RWPE1 (cell line): ENCODE measurements at places on chromosomes 11 and 22.
A peak's percentile ranks its signal among the peaks of the same experiment; 100 is the strongest.

DNA sequence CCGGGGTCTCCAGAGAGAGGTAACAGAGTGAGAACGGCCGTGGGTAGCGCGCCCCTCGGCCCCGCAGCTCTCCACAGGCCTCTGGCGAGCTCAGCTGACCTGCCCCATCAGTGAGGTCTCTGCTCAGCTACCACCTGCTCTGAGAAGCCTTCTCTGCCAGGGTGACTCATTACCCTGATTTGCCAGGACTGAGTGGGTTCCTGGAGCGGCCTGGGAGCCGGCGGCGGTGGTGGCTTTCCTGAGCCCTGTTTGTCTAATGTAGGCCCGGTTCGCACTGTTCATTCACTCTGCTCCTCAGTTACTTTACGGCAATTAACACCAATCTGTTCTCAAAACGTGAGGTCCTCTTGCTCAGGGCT is 351.0 kb upstream of the B3GAT1 start:
- DNase-seq = no peak

- no peak for DNase-seq
Measured at GRCh38 chr11:69625476-69625875, 15.5 kb upstream of the CCND1 start.

DNA sequence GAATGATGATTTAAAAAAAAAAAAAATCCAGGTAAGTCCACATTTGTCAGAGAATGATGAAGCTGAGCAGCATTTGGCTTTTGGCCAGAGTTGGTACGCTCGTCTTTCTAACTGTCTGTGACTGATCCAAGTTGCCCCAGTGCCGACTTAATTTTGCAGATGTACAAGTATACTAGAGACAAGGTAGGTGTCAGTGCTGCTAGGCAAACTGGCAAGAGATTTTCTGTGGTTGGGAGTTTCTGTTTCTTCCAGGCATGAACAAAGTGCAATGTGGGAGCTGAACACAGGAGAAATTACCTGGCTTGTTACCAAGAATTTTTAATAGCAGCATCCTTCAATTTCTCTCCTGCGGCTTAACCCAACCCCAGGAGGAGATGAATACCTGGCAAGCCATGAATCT is 307.7 kb downstream of the BUD13 start:
- DNase-seq = no peak

DNA sequence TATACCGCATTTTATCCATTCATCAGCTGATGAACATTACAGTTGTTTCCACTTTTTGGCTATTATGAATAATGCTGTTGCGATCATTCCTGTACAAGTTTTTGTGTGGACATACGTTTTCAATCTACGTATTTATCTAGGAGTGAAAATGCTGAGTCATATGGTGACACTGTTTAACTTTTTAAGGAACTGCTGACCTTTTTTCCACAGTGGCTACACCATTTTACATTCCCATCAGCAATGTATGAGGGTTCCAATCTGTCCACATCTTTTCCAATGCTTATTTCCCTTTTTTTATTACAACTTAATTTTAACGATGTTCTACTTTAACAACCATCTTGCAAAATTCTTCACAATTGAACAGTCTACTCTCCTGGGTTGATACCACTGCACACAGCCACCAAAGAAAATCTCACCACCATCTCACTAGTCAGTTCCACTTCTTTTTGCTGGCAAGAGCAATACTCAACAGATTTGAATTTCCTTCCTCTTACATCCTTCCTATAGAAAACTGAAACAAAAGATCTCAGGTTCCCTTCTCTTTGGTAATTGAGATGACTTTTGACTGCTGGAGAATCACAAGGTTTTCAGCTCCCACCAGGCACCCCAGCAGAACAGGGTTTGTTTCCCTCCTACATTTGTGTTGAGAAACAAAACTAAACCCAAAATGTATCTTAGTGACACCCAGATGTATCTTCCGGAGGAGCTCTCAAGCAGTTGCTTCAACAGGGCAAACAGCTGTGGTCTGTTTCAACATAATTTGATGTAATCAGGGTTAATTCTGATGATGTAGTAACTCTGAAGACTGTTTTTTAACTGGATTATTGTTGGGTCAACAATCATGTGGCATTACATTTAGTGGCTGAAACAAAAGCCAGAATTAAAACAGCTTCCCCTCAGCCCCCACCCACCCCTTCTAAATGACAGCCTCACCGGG is 7.0 kb upstream of the GAB2 start:
- DNase-seq = no peak

GRCh38 chr11:17750013-17750800 is 15.6 kb downstream of the KCNC1 start:
- no peak for DNase-seq

DNA sequence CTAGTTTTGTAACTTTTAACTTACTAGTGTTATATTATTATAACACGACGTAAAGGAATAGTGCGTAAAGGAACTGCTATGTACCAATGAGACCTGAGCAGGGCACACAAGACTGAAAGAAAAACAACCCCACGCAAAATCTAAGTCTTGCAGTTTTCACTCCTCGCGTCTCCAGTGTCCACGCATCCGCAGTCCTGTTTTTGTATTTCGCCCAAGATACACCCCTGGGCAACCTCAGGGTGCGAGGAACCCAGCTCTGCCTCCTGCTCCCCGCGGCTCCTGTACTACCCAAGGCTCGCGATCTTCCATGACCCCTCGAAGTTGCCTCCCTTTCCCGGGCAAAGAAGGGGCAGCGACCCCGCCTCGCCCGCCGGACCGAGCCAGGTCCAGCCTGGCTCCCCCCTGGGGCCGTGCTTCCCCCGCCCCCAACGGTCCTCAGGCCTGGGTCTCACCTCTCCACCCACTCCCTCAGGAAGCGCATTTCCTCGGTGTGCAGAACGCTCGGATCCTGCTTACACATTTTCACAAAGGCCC is 393 bp downstream of the ST13 start:
- peak; percentile 5 for DNase-seq

DNA sequence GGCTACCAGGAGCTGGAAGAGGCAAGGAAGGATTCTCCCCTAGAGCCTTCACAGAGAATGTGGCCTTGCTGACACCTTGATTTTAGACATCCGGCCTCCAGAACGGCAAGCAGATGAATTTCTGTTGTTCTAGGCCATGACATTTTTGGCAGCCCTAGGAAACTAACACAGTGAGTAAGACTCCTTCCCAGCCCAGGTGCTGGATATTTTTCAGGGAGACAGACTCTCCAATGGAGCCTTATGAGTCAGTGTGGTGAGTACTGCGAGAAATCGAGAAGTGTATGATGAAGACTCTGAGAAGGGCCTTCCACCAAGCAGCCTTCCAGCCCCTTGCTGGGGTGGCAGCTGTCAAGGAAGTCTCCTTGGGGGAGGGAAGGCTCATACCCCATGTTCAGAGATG is 114.4 kb downstream of the OSBP2 start:
- no peak for DNase-seq

GRCh38 chr11:130003717-130004001 is 1.0 kb upstream of the PRDM10 start:
- no peak for DNase-seq

DNA sequence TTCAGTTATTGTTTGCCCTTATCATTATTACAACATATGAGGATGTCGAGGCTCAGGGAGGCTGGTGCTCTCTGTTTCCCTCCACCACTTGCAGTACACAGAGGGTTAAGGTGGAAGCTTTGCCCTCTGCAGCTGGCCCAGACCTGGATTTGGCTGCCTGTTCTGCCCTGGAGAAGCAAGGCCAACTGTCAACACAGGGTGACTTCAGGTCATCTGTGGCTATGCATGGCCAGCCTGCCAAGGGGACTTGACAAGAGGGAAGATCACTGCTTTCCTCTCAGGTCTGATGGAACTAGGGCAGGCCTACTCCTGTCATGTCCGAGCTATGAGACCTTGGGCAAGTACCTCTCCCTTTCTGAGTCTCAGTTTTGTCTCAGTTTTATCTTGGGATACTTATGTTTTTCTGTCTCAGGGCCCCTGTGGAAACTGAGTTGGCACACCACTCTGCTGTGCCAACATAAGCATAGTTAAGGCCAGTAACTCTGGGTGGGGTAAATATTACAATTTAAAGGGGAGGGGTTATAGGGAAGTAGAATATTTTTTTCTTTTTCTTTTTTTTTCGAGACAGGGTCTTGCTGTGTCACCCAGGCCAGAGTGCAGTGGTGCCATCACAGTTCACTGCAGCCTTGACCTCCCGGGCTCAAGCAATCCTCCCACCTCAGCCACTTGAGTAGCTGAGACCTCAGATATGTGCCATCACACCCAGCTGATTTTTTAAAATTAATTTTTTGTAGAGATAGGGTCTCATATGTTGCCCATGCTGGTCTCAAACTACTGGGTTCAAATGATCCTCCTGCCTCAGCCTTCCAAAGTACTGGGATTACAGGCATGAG is 2.4 kb upstream of the THRSP start:
- DNase-seq = no peak

- DNase-seq = no peak
Measured at GRCh38 chr22:40310768-40311120, 35.6 kb upstream of the ADSL start.

- DNase-seq = no peak
Measured at GRCh38 chr22:35472488-35472887, 68.1 kb upstream of the RASD2 start.

- DNase-seq = no peak
Measured at GRCh38 chr11:58999291-58999680, 60.0 kb downstream of the GLYATL1 start.

- no peak for DNase-seq
Measured at GRCh38 chr22:49893025-49893424, 25.2 kb downstream of the ALG12 start.

DNA sequence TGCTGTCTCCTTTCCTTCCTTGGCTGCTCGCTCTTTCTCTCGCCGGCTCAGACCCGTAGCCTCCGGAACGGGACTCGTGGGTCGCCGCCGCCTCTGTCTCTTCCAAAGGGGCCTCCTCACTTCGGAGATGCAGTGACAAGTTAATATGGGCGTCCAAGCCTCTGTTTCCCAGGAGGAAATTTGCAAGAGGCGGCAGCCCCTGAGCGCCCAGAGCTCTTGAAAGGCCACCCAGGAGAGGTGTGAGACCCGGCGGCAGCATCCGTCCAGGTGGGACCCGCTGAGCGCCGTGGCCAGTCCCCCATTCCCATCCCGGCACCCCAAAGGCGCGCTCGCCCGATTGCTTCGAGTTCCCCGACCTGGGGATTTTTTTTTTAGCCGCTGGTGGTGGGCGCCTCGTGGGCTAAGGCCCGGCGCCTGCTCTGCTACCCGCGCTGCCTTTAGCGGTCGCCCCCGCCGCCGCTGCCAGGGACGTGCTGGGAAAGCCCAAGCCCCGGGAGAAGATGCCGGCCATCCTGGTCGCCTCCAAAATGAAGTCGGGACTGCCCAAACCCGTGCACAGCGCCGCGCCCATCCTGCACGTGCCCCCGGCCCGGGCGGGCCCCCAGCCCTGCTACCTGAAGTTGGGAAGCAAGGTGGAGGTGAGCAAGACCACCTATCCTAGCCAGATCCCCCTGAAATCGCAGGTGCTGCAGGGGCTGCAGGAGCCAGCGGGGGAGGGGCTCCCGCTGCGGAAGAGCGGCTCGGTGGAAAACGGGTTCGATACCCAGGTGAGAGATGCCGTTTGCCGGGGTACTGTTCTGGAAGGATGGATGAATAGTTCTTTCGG is 772 bp downstream of the NAV2 start:
- DNase-seq = no peak

- no peak for DNase-seq
Measured at GRCh38 chr22:27574002-27574366, 227.6 kb downstream of the MN1 start.

- no peak for DNase-seq
Measured at GRCh38 chr11:78829146-78829545, 254.5 kb upstream of the NARS2 start.

- no peak for DNase-seq
Measured at GRCh38 chr11:898540-899190, 11.9 kb downstream of the CHID1 start.

- DNase-seq = no peak
Measured at GRCh38 chr11:82883853-82884252, 16.4 kb downstream of the PRCP start.

DNA sequence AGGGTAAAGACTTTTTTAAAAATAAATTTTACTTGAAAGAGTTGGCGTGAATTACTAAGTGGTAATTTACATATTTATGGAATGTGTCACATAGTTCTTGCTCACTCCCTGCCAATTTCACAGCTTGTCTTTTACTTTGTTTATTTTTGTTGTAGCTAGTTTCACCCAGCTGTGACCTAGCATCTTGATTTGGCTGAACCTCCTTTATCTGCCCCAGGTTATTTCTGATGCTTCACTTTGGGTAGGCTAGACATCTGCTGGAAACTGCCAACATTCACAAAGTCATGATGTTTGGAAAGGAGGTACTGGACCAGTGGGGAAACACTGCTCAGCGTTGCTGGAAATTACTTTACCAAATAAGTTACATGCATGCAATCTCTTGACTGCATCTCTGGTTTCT is 1676.0 kb upstream of the RAG2 start:
- DNase-seq = peak; percentile 1

DNA sequence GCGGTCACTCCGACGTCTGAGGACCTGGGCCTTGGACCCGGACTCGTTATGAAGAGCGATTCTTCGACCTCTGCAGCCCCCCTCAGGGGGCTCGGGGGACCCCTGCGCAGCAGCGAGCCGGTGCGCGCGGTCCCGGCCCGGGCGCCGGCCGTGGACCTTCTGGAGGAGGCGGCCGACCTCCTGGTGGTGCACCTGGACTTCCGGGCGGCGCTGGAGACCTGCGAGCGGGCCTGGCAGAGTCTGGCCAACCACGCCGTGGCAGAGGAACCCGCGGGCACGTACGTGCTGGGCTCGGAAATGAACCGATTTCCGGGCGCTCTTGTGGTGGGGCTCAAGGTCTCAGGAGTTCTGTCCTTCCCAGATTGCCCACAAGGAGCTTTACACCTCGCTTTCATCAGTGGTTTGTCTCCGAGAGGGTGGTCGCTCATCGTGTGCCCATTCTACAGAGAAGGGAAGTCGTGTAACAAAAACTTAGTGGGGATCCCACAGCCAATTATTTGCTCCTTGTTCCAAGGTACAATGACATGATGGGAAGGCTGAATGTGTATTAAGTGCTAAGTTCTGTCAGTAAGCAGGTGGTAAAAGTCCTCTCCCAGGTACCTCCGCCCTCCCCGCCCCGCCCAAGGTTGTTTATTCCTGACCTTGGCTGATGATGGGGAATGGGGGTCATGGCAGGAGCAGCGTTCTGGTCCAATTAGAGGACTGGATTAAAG is 695 bp downstream of the PEX26 start:
- peak; percentile 24 for DNase-seq
